Stimulated activated CD8-positive, alpha-beta memory T cell treated with anti-CD3 and anti-CD28 coated beads, Interleukin-4, amount 100 ng/mL, for 4 hours (primary cell): ENCODE measurements at places on chromosomes 3 and 15.

DNA sequence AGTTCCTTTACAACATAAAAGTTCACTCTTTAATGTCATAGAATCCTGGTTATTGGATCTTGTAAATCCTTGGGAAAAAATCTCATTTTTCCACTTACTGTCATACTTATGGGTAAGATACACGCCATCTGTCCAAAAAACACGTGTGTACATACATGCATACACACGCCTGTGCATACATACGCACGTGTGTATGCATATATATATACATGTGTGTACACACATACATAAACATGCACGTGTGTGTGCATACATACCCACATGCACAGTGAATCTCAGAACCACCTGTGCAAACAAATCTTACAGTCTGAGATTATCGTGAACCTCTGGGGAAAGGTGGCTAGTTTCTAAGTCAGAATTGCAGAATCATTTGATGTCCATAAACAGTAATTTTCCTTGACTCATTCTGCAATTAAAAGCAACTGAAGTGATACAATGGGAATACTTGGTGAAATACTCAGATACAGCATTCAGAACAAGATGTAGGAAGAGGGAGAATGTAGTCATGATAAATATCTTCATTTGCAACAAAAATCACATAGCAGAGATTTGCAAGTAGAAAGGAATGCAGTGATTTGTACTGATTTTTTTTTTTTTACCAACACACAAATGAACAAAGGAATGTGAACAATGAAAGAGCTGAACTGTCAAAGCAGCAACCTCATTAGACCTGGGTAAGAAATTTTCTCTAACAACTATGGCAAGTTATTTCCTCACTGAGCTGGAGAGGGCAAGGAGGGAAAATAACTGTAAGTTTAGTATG lies 160.6 kb upstream of the POU1F1 start:
- no peak for DNase-seq

DNA sequence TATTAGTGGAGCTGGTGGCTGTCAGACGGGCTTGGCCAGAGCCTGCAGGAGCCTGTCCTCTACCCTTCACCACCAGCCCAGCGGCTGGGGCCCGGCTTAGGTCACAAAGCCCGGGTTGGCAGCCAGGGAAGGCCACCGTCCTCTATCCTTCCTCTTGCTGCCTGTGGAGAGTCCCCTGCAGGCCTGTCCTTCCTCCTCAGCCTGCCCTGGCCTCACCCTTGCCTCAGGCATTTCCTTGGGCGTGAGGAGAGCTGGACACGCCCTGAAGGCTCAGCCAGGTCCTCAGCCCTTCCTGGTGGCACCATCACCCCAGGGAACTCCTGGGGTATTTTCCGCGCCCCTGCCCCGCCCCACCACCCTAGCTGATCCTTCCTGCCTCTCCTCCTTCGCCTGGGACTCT lies 7.7 kb downstream of the CHAC1 start:
- DNase-seq = no peak

DNA sequence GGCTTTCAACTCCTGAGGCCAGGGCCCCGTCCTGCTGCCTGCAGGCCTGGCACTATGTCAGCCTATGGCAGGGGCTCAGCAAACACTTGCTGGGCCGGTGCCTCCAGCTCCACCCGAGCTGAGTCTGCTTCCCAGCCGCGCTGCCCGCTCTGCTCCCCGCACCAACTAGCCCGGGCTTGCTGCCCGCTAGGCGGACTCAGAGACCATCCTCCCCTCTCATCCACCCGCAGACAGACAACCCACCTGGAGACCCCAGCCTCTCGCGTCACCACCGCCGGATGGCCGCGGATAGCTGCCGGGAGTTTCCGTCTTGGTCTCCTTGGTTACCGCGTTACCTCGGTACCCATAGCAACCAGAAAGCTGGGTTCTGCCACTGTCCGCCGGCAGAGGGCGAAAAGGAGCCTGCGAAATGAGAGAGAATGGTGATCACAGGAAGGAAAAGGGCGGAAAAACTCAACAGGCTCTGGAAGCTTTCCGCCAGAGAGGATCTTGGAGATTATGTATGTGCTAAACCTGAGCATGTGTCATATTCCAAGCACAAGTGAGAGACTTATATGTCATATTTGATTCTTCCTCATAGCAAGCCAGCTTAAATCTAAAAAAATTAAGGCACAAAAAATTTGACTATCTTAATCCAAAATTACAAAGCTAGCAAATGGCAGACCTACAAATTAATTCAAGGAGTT lies at the start of gene ZBBX:
ZBBX (minus strand) TSS at position 294 of the 686 bp plus-strand sequence. CDS start 7,396 bp downstream, outside the sequence.
- peak; percentile 55 for DNase-seq

GRCh38 chr3:5330152-5330810 lies 142.8 kb downstream of the EDEM1 start:
- no peak for DNase-seq

DNA sequence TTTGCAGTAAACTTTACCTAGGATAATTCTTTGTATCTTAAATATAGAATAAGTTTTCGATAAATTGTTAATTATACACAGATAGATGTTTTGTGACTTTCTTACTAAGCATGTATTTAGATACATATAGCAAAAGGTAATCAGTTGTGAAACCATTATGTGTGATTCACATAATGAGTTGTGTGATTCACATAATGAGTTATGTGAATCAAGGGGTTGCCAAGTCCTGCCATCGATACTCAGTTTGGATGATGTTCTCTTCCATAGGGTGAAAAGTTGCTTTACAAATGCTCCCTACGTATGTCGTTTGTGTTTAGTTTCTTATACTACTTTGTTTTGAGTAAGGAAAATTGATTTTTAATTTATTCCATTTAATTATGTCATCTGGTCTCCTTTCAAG lies 682.1 kb downstream of the MECOM start:
- no peak for DNase-seq

DNA sequence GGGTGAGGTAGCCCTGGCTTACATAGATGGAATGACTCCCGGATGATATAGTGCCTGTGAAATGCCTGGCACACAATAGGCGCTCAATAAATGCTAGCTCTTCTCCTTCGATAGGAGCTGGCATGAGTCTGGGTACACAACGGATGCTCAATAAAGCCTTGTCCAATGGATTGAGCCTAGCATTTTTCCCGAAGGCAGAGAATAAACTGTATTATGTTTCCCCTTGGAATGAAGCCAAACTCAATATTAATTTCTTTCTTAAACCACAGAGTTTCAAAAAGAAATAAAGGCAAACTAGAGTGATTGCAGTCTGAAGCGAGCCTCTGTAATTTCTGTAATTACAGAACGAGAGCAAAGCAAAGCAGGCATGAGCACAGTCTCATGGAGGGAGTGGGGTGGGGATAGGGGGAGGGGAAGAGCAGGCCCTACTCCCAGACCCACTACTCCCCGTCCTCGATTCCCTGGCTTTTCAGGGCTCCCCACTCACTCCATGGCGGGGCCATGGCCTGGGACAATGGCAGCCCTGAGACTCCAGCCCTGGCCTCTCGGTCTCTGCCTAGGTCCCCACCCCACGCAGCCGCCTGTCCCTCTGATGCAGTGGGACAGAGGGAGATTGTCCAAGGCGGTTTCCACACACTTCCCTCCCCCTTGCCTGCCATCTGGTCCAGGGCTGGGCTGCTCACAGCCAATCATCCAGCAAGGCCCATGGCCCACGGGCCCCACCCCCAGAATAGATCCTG lies 18.0 kb downstream of the SLC6A1 start:
- DNase-seq = no peak

DNA sequence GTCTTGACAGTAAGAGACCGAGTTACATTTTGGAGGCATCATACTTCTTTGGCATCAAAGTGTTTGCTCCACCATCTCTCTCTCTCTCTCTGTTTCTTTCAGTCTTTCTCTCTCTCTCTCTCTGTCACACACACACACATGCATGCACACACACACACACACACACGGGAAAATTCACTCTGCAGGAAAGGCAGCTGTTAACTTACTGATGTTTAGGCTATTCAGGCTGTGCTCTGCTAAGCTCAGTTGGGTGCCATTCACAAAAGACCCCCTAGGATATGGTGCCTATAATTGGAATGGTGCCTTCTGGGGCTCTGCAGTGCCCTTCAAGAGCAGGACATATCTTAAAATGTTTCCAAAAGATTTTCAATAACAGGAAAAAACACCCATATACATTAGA lies 78.2 kb downstream of the KCNH8 start:
- no peak for DNase-seq

DNA sequence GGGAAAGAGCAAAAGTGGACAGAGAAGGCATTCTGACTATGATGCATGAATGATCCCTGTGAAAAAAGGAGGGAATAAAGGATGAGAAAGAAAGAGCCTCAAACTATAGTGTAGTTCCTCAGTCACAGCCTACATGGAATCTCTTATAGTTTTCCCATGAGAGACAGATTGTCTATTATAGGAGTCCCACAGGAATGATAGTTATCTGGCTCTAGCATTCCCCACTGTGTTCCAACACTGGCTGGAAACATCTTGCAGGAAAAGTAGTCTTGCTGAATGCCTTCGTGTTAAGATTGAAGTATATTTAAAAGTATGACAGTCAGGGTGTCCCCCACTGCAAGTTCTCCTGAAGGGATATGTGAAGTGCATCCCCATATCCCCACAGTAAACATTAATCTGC lies 641.5 kb upstream of the NECTIN3 start:
- DNase-seq = no peak

DNA sequence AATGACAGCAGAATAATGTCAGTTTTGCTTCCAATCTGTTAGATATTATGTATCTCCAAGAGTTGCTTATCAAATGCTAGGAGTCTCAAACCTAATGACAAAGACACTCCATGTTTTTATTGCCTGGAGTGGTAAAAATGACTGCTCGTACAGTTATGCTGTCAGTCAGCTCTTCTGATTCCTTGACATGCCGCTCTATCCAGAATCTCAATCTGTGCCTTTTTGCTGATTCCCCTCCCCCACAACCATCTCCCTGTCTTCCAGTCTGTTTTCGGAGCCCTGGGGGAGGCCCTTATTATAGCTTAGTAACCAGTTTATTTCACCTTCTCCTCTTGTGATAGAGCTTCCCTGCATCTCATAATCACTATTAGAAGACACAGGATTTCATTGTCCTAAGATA lies 2.6 kb downstream of the MKRN2 start:
- no peak for DNase-seq

DNA sequence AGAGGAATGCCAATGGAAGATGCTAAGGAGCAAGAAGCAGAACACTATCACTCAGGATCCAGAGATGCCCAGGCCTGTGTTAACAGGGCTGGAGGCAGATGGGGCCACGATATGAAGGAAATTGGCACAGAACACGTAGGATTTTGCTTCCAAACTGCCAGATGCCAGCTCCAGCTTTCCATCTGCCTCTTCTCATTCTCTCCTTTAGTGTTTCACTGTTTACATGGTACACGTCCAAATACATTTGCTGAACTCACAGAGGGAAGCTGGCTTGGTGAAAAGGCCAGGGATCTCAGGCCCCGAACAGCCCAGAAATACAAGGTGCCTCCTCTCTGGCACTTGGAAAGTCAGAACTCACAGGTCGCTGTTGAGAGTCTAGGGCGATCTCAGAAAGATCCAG lies 187.0 kb downstream of the NTRK3 start:
- DNase-seq = no peak

DNA sequence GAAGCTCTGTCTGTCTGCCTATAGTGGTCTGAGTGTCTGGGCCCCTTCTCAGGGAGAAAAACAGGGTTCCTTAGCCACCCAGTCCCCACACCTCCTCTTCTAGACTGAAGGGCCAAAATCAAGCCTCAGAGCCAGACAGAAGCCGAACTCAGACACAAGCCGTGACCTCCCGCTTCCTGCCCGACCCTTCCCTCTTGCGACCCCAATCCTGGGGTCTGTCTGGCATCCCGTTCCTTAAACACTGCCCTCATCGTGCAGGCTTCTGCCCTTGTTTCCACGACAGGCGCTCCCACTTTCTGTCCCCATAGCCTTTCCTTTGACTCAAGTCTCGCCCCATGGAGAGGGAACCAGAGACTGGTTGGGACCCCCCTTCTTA lies 32.3 kb downstream of the EPHB3 start:
- no peak for DNase-seq

- DNase-seq = no peak
Measured at GRCh38 chr15:85008474-85009260, 27.0 kb downstream of the PDE8A start.

DNA sequence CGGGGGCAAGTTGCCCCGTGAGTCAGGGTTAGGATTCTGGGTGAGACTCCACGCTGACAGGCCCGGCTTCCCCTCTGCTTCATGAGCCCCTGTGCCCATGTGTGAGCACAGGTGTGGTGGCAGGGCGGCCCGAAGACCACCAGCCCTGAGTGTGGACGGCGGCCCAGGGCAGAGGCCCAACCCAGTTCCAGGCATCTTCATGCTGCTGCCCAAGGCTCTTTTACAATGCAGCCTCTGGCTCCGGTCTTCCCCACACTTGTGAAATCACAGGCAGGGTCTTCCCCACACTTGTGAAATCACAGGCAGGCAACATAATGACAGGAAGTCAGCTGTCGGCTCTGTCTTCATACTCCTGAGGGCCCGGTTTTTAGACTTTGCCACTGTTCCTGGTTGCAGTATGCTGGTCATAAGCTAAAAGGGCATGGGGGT lies 78.8 kb downstream of the AAGAB start:
- no peak for DNase-seq

DNA sequence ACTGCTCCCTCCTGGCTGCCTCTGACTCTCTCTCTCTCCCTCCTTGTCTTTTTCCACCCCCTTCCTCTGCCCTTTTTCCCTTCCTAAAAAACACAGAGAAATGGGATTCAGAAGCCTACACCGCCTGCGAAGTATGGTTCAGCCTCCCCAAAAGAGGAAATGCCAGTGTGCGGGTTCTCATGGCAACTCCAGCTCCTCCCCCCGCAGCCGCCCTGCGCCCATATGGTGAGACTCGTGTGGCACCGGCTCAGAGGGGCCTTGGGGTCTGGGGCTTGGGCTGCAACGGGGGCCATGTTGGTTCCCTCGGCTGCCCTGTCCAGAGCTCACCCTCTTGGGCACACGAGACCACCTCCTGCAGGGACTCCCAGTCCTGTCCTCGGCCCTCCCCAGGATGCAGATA lies 23.6 kb upstream of the LINGO1 start:
- no peak for DNase-seq

- no peak for DNase-seq
Measured at GRCh38 chr3:99867594-99868310, 50.1 kb downstream of the CMSS1 start.
